Dorsolateral prefrontal cortex (tissue), 122 donors: ENCODE measurements at places on chromosomes 6 and 20. TPM values are rescaled to one million over a fixed set of nuclear protein-coding genes. Genes with fewer than 3 reads are reported as not detected.
A peak's percentile ranks its signal among the peaks of the same experiment; 100 is the strongest.

DNA sequence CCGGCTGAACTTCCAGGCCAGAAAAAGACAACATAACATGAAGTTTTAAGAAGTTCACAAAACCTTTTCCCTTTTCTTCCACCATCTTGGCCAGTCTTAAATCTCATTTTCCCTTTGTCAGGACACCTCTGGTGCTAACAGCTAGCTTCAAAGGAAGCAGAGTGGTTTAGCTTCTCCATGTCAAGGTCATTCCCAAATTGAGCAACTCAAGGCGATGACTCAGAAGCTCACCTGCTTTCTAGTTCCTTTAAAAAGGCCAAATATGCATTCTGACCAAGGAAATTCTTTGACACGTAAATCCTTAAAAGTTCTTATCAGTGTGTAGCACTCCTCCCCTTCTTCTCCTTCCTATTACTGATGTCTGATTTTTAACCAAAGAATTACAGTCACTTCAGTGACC, 69.6 kb upstream of the VGLL2 start:
- DNase-seq: no peak

Gene ESR1
- total RNA-seq: 0.68 TPM

Gene SLC17A1
- not detected for total RNA-seq

Gene WDR46
- 33.8 TPM for total RNA-seq

GRCh38 chr6:24827162-24827561, 28.4 kb upstream of the ARMH2 start:
- no peak for DNase-seq

Gene GSTA3
- not detected for total RNA-seq

- DNase-seq: no peak
Measured at GRCh38 chr6:31666337-31666965, 571 bp downstream of the CSNK2B start.

- DNase-seq: no peak
Measured at GRCh38 chr6:41538556-41539182, 7.5 kb upstream of the FOXP4 start.

- no peak for DNase-seq
Measured at GRCh38 chr6:34736823-34737222, 20.5 kb upstream of the SNRPC start.

Gene GCLC
- total RNA-seq: 63.2 TPM

GRCh38 chr6:107641071-107641470, 151.2 kb downstream of the SOBP start:
- DNase-seq: no peak

Gene SSTR4
- 0.95 TPM for total RNA-seq

- peak; percentile 63 for DNase-seq
Measured at GRCh38 chr20:44736170-44737021, 9.3 kb upstream of the KCNK15 start.

DNA sequence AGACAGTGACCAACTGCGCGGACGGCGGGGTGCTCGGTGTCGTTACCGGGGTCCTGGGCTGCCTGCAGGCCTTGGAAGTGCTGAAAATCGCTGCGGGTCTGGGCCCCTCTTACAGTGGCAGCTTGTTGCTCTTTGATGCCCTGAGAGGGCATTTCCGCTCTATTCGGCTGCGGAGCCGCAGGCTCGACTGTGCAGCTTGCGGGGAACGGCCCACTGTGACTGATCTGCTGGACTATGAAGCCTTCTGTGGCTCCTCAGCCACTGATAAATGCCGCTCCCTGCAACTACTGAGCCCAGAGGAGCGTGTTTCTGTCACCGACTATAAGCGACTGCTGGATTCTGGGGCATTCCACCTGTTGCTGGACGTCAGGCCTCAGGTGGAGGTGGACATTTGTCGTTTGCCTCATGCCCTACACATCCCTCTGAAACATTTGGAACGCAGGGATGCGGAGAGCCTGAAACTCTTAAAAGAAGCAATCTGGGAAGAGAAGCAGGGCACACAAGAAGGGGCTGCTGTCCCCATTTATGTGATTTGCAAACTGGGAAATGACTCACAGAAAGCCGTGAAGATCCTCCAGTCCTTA, 1.0 kb downstream of the MOCS3 start:
- DNase-seq: no peak

DNA sequence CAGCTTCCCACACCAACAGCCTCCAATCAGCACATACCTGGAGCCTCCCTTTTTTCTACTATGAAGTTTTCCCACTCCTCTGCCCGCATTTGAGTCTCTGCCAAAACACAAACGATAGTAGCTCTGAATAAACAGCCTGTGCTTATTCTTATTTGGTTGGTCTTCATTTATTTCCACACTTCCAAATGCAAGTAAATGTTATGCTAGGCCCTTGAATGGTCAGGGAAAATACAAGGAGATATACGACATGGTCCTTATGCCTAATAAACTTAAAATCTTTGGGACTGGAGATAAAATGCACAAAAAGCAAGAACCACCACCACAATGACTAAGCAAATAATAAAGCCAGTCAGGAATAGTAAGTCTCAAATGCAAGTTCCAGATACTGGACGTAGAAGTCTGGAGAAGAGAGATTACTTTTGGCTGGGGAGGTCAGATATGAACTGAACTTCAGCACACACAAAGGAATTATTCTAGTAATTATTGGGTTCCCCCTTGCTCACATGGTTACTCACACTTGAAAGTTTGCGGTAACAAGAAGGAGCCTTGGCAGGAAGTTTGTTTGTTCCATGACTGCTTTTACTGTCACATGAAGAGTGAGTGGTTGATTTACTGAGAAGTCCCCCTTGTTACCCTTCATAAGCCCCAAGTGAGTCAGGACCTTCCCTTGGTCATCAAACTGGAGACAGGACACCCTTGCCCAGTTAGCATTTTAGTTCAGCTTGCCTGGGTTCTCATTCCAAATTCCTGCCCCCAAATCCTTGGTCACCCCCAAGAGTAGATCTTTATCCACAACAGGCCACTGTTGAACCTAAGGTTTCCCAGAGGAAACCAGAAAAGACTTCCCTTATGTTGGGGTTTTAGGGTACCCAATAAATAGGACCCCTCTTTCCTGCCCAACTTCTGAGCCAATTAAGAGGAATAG, 511.2 kb upstream of the JARID2 start:
- DNase-seq: no peak

GRCh38 chr6:28838289-28838633, 85.5 kb downstream of the TRIM27 start:
- peak; percentile 55 for DNase-seq

Gene TRIM31
- total RNA-seq: not detected

DNA sequence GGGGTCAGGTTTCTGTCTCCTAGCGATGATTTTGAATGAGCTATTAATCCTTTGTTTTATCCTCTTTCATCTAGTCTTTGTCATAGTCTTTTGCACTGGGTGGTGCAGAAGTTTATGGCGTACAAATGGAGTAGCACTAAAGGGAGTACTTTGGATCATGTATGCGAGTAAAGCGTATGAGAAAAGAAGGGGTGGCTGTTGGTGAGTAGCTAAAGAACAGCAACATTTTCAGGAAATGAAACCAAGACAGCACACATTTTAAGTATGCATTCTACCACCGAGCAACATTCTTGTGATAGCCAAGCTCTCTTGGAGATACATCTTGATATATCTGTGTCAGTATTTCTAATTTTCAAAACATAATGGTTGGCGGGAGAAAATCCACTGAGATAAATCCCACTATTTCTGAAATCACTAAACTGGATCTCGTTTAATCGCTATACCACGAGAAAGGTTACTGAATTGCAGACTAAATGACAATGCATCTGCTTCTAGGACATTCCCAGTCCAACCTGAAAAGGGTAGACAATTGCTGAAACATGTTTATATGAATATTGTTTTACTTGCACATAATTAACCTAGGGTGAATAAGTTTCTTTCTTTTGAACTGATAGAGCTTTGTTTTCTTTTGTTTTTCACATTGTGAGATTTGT, 196.1 kb downstream of the TRIM27 start:
- no peak for DNase-seq

DNA sequence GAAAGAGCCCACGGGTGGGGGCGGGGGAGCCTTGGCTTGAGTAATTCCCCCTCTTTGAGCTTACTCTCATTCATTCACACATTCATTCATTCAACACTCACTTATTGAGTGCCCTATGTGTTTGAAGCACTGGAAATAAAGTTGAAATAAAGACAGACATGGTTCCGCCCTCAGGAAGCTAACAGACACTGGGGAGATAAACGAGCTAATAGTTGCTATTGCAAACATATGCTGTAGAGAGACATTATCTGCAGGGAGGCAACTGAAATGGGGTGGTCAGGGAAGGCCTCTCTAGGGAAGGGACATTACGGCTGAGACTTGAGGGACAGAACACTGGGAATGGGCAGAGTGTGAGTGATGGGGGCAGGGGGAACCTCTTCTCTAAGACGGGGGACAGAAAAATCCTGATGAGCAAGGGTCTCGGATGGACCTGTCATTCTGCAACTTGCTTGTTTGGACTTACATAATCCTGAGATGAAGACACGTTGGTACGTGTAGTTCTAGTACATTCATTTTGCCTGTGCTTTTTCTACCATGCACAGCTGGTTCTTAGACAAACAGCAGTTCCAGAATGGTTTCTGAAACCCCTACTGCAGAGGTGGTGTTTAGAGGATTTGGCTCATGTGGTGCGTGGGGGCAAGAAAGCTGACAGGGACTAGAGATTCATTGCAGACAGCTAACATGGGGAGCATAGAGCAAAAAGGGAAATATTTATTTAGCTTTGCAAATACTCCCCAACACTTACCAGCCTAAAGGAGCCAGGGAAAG, 71.1 kb upstream of the BLCAP start:
- DNase-seq: no peak

DNA sequence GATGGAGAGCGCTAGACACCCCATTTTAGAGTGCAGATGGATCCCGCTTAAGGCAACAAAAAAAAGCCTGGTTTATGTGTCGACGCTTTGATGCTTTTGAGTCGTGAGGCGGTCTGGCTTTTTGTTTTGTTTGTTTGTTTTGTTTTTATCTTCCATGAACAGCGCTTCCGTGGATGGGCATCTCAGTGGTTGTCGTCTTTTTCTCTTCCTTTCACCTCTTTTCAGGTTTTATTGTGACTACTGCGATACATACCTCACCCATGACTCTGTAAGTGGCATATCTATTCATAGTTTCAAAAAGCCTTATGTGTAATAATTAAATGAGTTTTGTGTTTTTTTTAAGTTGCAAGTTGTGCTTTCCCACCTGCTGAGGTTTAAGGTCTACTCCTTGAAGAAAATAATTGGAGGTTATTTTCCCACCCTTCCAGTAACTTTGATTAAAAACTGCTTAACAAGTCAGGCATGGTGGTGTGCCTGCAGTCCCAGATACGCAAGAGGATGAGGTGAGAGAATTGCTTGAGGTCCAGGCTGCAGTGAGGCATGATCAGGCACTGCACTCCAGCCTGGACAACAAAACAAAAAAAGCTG, 476 bp downstream of the SNRPC start:
- DNase-seq: no peak

Gene TSBP1
- total RNA-seq: not detected

- DNase-seq: no peak
Measured at GRCh38 chr6:145241721-145242120, 493.6 kb downstream of the EPM2A start.

DNA sequence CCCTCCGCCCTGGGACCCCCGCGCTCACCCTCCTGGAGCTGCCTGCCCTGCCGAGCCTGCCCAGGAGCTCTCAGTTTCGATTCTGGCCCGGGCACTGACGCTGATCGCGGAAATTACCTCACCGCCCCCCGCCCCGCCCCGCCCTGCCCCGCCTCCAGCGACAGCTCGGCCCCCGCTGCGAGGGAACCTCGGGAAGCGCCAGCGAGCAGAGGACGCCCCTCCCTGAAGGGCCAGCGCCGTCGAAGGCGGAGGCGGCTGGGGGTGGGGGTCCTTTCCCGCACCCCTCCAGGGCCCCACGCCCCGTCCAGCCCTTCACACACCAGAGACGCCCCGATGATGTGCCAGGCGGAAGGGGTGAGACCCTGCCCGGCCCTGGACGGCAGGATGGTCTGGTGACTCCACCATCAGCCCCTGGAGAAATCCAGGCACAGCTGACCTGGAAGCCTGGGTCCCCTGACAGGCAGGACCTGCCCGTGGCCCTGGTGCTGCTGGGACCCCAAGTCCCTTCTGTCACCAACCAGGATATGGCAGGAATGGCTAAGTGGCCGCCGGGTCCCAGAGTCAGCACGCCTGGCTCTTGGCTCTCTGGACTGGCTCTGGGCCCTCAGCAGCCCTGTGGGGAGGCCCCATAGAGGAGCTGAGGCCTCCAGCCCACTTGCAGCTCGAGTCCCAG, at the start of gene HELZ2:
HELZ2 (minus strand) TSS at position 84 of the 673 bp plus-strand sequence. CDS start 1,854 bp downstream, outside the sequence.
- DNase-seq: no peak

Gene LYRM2
- 55.0 TPM for total RNA-seq

Gene BANF2
- total RNA-seq: not detected

GRCh38 chr20:58645412-58645968, 5.6 kb upstream of the STX16 start:
- DNase-seq: no peak

DNA sequence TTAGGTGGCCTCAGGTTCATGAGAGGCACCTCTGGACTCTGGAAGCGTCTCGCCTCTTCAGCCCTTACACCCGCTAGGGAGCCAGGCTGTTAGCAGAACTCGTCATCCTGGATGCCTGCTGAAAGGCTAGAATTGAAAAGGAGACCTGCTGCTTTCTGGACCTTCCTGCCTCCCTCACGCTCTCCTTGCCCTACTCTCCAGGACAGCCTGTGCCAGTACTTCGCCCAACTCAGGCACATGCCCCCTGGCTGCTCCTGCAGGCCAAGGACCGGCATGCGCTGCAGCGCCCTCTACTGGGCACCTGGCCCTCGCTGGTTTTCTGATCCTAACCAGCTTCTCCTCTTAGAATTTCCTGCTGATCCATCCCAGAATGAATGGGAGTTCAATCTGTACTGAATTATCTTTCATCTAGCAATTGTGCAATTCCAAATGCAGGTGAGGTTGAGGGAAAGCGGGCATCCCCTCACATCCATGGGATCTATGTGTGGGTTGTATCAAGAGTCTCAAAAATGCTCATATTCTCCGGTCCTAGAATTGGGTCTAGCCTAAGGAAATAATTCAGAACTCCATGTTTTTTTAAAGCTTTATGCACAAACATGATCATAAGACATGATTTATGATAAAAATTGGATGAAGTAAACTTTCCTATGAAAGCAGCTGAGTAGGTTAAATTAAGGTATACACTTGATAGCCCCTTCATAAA, 78.0 kb downstream of the PTPN1 start:
- peak; percentile 56 for DNase-seq
